ENCODE measurements at places on chromosomes 12 and 14. TPM values are rescaled to one million over a fixed set of nuclear protein-coding genes. Genes with fewer than 3 reads are reported as not detected.

DNA sequence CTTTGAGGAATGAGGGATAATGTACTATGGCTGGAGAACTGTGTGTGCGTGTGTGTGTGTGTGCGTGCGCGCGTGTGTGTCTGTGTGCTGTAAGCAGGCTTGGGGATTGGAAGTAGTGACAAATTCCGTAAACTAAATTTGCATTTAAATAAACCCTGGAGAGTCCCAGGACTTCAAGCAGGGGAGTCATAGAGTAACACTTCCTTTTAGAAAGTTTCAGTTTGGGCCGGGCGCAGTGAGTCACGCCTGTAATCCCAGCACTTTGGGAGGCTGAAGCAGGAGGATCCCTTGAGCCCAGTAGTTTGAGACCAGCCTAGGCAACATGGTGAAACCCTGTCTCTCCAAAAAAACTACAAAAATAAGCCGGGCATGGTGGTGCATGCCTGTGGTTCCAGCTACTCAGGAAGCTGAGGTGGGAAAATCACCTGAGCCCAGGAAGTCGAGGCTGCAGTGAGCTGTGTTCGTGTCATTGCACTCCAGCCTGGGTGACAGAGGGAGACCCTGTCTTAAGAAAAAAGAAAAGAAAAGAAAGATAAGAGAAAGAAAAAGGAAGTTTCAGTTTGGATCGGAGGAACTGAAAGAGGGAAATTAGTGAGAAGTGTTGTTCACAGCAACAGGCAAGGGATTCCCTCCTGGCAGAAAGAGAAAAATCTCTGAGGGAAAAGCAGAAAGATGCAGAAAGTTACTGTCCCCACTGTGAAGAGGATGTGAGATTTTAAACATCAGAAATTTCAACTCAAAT is 222.7 kb upstream of the SOX5 start:
- DNase-seq: no peak

- DNase-seq: no peak
Measured at GRCh38 chr12:42958291-42958674, 368.7 kb upstream of the PRICKLE1 start.

GRCh38 chr12:109950625-109951024 is 45.5 kb downstream of the GIT2 start:
- DNase-seq: no peak

DNA sequence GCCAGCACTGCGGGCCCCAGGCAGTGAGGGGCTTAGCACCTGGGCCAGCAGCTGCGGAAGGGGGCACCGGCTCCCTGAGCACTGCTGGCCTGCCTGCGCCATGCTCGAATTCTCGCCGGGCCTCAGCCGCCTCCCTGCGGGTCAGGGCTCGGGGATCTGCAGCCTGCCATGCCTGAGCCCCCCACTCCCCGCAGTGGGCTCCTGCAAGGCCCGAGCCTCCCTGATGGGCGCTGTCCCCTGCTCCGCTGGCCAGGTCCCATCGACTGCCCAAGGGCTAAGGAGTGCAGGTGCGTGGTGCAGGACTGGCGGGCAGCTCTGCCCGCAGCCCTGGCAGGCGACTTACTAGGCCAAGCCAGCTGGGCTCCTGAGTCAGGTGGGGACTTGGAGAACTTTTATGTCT is 133.3 kb upstream of the LMNTD1 start:
- DNase-seq: no peak

GRCh38 chr14:31251028-31251958 is 43.7 kb upstream of the HECTD1 start:
- DNase-seq: no peak

DNA sequence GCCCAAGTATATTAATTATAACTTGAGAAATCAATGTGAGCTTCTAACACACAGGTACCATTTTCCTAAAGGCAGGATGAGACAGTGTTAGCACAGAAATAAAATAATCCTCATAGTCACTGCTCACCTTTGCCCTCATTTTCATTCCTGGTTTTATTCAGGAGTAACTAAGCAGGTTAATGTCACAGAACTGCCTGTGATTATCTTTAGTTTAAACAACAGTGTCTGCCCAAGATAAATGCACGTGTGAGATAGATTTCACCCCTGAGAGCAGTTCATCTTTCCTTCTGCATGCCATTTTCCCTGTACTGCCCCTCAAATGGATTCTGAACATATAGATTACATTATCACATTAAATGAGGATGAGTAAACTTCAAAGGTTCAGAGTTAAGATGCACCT is 250.7 kb downstream of the RMST start:
- DNase-seq: no peak

- peak; percentile 73 for DNase-seq
Measured at GRCh38 chr12:70733385-70733784, 96.2 kb upstream of the PTPRB start.

- DNase-seq: no peak
Measured at GRCh38 chr14:96252999-96253539, 2.9 kb upstream of the BDKRB1 start.

DNA sequence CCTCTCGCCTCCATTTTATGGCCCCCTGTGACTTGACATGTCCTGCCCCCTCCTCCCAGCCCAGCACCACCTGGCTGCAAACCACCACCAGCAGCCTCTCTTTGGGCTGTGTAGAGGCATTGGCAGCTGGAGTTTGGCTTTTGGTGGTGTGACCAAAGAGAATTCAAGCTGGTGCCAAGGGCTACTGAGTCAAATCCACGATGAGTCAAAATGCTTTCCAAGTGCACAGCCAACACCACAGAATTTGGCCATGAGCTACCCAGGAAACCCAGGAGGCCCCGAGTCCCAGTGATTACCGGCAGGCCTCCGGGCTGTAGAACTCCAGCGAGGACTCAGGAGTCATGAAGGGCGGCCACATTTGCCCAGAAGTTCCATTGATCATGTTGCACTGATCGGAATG is 53.8 kb downstream of the SCARB1 start:
- DNase-seq: no peak

DNA sequence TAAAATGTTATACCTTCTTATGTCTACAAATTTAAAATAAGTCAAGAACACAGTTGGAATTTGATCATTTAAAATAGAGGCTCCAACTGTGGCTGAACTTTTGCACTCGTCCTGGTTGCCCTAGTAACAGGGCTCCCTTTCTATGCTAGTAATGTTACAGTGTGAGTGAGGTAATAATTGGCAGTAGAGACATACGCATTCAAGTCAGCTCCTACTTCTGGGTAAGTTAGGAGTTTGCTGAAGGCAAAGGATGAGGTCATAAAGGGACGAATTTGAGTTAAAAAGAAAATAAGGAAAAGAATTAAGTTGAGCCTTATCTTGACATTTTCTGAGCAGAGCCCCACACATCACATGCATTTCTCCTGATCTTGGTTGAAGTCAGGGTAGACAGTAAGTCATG is 129.1 kb downstream of the TMEM117 start:
- peak; percentile 77 for DNase-seq

GRCh38 chr12:92529944-92530343 is 172.8 kb upstream of the PLEKHG7 start:
- DNase-seq: no peak

Gene MGAT4C
- polyA plus RNA-seq: 2.2 TPM

Gene TUNAR
- 0.29 TPM for polyA plus RNA-seq

Gene MPHOSPH9
- polyA plus RNA-seq: 26.5 TPM
